Tongue (tissue), 3 donors: ENCODE measurements at places on chromosomes 13 and 19. TPM values are rescaled to one million over a fixed set of nuclear protein-coding genes. Genes with fewer than 3 reads are reported as not detected.

- DNase-seq = no peak
Measured at GRCh38 chr19:46976845-46977320, 42.8 kb upstream of the NPAS1 start.

DNA sequence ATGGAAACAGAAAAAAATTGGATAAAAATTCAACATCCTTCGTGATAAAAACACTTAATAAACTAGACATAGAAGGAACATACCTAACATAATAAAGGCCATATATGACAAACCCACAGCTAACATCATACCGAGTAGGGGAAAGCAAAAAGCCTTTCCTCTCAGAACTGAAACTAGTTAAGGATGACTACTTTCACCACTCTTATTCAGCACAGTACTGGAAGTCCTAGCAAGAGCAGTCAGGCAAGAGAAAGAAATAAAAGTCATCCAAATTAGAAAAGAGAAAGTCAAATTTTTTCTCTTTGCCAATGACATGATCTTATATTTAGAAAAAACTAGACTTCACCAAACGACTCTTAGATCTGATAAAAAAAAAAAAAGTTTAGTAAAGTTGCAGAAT, 25.8 kb upstream of the SLC7A9 start:
- DNase-seq = no peak

The NTF4 gene
- total RNA-seq = 6.5 TPM

The KIR3DL1 gene
- not detected for total RNA-seq

- no peak for DNase-seq
Measured at GRCh38 chr13:51771418-51772104, 32.4 kb downstream of the DHRS12 start.

DNA sequence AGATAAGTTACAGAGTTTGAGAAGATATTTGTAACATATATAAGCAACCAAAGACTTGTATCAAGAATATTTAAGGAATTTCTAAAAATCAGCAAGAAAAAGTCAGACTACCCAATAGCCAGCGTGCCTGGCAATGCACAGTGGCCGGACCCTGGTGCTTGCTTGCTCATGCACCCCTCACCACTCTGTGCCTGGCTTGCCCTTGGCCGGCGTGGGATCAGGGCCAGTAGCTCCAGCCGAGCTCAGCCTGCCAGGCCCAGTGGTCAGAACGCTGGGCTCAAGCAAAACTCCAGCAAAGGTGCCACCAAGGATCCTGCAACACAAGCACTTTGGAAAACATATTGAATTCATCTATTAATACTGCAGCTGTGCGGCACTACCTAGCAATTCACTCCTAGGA, 95.1 kb downstream of the KATNAL1 start:
- no peak for DNase-seq

GRCh38 chr13:111865046-111865445, 201.9 kb upstream of the SOX1 start:
- no peak for DNase-seq

DNA sequence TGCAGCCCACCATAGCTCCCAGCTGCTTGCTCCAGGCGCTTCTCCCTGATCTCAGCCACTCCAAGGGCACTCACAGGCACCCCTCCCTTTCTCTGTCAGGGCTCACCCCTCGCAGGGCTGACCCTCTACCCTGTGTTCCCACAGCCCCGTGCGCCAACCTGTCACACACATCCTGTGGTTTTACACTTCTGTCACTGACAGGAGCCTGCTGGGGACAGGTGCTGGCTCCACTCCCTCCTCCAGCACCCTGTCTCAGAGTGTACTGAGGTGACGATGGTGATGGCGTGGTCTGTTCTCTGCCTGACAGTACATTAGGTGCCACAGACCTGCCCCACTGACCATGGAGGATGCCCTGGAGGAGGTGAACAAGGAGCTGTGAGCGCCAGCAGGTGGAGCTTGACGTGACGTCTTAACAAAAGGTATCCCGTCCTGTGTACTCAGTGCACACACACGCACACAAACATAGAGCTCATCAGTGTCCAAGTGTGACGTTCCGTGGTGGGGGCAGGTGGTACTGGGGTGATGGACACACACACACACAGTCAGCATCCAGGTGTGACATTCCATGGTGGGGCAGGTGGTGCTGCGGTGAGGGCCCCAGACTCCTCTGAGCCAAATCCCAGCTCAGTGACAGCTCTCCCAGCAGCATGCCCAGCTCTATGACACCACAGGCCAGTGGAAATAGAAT, 20.9 kb downstream of the C19orf44 start:
- DNase-seq = no peak

GRCh38 chr13:44929692-44930091, 59.6 kb downstream of the NUFIP1 start:
- no peak for DNase-seq
